Transverse colon (tissue), 4 donors: ENCODE measurements at places on chromosomes 16 and 17.

- peak; percentile 48 for DNase-seq
Measured at GRCh38 chr17:51435641-51436091, 175.3 kb downstream of the UTP18 start.

DNA sequence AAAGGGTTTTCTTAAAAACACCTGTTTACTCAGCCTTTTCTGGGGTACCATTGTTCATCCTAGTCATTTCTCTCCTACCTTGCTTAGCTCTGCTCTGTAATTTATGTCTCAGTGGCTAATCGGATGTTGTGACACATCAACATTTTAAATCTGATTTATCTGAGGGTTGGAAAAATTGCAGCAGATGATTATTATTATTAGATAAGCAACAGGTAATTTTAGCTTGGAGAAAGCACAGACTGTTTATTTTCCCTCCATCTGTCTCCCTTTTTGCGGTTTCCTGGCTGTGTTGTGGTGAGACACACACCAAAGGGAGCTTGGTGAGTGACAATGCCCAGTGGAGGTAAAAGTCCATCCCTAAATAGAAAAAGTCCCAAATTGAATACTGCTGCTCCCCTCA is 389.9 kb downstream of the UTP18 start:
- DNase-seq, result no peak

- no peak for DNase-seq
Measured at GRCh38 chr17:18037486-18037885, 1.5 kb downstream of the ATPAF2 start.

DNA sequence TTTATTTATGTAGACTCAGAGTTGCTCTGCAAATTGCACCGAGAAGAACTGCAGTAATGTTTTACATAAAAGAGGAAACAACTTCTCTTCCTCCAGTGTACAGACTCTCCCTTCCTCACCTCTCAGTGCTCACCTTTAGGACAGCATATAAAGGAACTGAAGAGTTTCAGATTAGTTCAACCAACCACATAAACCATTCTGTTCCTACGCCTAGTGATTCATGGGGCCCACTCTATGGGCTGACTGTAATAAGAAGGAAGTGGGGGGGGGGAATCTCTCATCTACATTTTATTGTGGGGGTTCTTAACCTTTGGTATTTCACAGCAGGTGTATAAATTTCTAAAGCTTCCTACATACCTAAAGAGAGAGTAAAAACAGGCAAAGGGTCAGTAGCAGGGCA is 18.3 kb downstream of the ZSWIM7 start:
- DNase-seq, result no peak

GRCh38 chr17:66025551-66025950 is 166.4 kb downstream of the CEP112 start:
- DNase-seq, result no peak

DNA sequence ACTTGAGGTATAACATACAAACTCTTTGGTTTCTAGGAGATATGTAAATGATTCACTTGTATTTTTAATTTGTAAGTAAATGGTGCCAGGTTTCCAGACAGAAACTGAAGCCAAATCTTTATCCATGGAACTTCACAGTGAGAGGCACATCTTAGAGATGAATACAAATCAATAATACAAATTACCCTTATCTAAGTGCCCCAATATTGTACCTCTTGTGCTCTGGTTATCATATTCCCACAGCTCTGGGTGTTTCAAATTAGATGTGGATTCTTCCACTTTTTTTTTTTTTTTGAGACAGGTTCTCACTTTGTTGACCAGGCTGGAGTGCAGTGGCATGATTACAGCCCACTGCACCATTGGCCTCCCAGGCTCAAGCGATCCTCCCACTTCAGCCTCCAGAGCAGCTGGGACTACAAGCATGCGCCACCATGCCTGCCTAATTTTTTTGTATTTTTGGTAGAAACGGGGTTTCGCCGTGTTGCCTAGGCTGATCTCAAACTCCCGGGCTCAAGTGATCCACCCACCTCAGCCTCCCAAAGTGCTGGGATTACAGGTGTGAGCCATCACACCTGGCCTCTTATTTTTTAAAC is 38.0 kb upstream of the DHX40 start:
- no peak for DNase-seq

DNA sequence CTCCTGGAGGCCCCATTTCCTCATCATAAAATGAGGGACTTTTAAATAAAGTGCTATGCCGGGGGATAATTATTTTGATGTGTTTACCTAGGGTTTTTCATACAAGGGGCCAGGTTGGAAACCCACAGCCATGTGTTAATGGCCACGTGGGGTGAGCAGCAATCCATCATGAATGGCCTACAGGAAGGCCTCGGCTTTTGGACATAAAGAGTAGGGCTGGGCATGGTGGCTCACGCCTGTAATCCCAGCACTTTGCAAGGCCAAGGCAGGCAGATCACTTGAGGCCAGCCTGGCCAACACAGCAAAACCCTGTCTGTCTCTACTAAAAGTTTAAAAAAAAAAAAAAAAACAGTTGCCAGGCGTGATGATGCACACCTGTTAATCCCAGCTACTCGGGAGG is 40.3 kb downstream of the MEAK7 start:
- DNase-seq, result no peak

DNA sequence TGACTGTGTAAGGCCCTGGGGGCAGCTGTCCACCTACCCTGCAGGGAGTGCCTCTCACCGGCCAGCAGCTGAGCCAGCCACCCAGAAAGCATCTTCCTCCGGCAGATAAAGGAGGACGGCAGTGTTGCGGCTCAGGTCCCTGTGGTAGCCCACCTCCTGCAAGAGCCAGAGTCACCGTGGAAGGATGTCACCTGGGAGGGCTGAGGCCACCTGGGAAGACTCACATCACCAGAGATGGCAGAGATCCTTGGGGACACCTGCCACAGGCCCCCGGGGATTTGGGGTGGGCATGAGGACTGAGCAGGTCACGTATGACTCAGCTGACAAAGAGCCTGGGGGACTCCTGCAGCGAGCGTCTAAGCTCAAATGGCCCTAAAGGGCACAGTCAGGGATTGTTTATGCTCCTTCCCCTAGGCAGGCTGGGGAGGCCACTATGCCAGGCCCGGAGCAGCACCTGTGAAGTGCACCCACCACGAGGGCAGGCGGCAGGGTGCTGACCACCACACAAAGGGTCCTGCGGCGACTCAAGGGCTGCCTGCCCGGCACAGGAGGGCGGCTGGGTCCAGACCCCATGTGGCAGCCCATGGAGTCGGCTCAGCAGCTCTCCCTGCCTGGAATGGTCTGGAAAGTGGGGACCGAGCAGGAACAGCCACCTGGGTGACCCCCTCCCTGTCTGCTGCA is 44.1 kb downstream of the TNFRSF13B start:
- DNase-seq, result no peak

- DNase-seq, result no peak
Measured at GRCh38 chr17:73973586-73974409, 229.7 kb upstream of the RPL38 start.

GRCh38 chr17:50470426-50470825 is 1.7 kb upstream of the CHAD start:
- peak; percentile 83 for DNase-seq

DNA sequence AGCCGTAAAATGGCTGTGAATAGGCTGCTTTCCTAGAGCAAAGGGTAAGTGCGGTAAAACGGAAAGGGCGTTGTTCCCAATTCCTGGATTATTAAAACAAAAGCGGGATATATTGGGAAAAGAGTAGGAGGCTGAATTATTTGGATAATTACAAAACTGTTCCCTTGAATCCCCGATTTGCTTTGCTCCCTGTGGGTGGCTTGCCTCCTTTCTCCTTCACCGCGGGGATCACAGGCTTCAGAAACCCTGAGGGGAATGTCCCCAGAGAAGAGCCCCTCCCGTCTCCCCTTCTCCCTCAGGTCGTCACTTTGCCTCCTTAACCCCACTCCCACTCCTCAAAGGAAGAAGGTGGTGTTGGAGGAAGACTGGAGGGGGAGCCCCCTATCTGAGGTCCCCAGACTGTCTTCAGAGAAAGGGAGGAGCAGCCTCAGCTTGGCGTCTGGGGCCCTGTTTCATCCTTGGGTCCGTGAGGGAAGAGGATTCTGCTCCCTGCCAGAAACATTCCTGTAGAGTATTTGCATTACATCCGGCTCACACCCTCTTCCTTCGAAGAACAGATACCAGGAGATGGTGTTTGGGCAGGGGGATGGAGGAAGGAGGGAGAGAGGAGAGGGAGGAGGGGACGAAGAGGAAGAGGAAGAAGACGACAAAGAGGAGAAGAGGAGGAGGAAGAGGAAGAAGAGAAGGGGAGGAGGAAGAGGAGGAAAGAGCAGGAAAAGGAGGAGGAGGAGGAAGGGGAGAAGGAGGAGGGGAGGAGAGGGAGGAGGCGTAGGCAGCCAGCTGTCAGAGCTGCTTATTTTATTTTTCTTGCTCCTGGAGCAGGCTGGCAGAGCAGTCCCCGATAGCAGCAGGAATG is 31.8 kb downstream of the MRM1 start:
- DNase-seq, result no peak

GRCh38 chr16:64892835-64893785 is 228.8 kb downstream of the CDH11 start:
- no peak for DNase-seq

- DNase-seq, result no peak
Measured at GRCh38 chr16:66267292-66268014, 99.0 kb upstream of the CDH5 start.

DNA sequence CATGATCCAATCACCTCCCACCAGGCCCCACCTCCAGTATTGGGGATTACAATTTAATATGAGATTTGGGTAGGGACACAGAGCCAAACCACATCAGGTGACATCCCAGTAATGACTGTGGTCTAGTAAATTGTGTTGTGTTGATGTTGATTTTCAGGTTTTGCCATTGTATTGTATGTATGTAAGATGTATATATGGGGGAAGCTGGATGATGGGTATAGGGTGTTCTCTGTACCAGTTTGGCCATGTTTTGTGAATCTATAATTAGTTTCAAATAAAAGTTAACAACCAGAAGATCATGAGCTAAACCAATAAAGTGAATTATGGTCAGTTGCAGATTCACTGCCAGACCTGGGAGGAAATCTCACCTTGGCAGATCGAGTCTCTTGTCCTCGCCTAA is 283.7 kb downstream of the WWOX start:
- no peak for DNase-seq
